ENCODE measurements at places on chromosomes 11 and 22. TPM values are rescaled to one million over a fixed set of nuclear protein-coding genes. Genes with fewer than 3 reads are reported as not detected.

The IGSF22 gene
- not detected for total RNA-seq

The KRTAP5-11 gene
- total RNA-seq = not detected

The DBX1 gene
- not detected for total RNA-seq

The SIAE gene
- 33.7 TPM for total RNA-seq

The JAML gene
- total RNA-seq = 12.0 TPM

- no peak overlapping the region for H3K4me3 ChIP-seq
- no peaks in the 10 kb centered on the region for H3K27me3 ChIP-seq
- H3K36me3 ChIP-seq = no peaks in the 10 kb centered on the region
- H3K27ac ChIP-seq = no peak overlapping the region
- DNase-seq = no peak
Measured at GRCh38 chr11:32792111-32792947, 2.1 kb downstream of the CCDC73 start.

DNA sequence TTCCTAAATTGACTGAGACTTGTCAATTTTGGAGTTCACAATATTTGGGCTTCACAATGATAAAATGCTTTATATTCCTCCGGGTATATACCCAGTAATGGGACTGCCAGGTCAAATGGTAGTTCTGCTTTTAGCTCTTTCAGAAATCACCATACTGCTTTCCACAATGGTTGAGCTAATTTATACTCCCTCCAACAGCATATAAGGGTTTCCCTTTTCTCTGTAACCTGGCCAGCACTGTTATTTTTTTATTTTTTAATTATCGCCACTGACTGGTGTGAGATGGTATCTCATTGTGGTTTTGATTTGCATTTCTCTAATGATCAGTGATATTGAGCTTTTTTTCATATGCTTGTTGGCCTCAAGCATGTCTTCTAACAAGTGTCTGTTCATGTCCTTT, 21.8 kb downstream of the NARS2 start:
- H3K36me3 ChIP-seq = no peaks in the 10 kb centered on the region
- no peak overlapping the region for H3K4me3 ChIP-seq
- peaks cover 32% of the 10 kb centered on the region for H3K4me1 ChIP-seq
- H3K27ac ChIP-seq = peak overlapping the region; percentile 33

- H3K36me3 ChIP-seq = no peaks in the 10 kb centered on the region
- no peaks in the 10 kb centered on the region for H3K4me1 ChIP-seq
- no peak overlapping the region for H3K4me3 ChIP-seq
- H3K27me3 ChIP-seq = no peaks in the 10 kb centered on the region
- DNase-seq = no peak
Measured at GRCh38 chr22:50694099-50694605, 21.5 kb downstream of the SHANK3 start.

GRCh38 chr11:67033661-67034166, 10.8 kb downstream of the SYT12 start:
- no peak overlapping the region for H3K27ac ChIP-seq
- H3K4me3 ChIP-seq = no peak overlapping the region
- no peaks in the 10 kb centered on the region for H3K27me3 ChIP-seq

GRCh38 chr11:61737636-61738386, 14.6 kb upstream of the MYRF start:
- H3K36me3 ChIP-seq = peaks cover 9% of the 10 kb centered on the region
- no peaks in the 10 kb centered on the region for H3K4me1 ChIP-seq
- no peak overlapping the region for H3K27ac ChIP-seq
- no peaks in the 10 kb centered on the region for H3K27me3 ChIP-seq

DNA sequence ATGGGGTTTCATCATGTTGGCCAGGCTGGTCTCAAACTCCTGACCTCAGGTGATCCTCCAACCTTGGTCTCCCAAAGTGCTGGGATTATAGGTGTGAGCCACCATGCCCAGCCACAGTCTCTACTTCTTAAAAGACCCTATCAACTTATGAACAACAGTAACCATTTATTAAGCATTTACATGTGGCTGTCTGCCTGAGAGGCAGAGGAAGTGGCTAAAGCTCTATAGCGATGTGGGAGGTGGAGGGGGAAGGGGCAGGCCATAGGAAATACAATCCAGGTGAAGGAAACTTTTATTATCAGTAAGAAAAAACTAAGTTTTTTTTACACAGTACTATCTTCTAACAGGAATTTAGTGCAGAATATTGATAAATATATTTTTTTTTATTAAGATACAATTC, 87.8 kb upstream of the PHOX2A start:
- no peaks in the 10 kb centered on the region for H3K27me3 ChIP-seq
- H3K27ac ChIP-seq = no peak overlapping the region
- no peaks in the 10 kb centered on the region for H3K4me1 ChIP-seq
- H3K36me3 ChIP-seq = no peaks in the 10 kb centered on the region
- H3K4me3 ChIP-seq = no peak overlapping the region

GRCh38 chr11:94800414-94800813, 32.3 kb downstream of the AMOTL1 start:
- H3K4me3 ChIP-seq = no peak overlapping the region
- H3K27ac ChIP-seq = no peak overlapping the region
- no peaks in the 10 kb centered on the region for H3K27me3 ChIP-seq
- no peak for DNase-seq

Measured in Caco-2 (cell line).